ENCODE measurements at places on chromosomes 16 and 17.
A peak's percentile ranks its signal among the peaks of the same experiment; 100 is the strongest.

DNA sequence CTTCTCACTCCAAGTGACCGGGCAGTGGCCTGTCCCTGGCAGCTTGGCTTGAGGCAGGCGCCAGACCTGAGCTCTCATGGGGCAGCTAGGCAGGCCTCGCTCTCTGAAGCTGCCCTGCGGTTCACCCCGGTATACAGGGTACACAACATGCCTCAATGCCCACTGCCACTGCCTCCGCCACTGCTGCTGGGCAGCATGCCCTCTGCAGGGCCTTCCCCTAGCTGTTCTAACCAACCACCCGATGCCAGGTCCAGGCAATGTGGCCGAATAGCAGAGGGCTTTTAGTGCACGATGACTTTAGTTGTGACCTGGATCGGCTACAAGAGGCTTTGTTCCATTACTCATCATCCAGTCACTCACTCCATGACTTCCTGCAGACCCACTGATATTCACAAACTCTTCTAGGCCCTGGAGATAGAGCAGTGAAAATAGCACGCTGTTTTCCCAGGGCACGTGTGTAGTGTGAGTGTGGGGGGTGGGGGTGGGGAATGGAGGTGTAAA lies 19.7 kb downstream of the CDC42EP4 start:
- no peak for DNase-seq

- DNase-seq, result no peak
Measured at GRCh38 chr17:30346221-30346795, 12.5 kb upstream of the TMIGD1 start.

GRCh38 chr17:885971-886571 lies 93.5 kb downstream of the NXN start:
- DNase-seq, result peak; percentile 87

DNA sequence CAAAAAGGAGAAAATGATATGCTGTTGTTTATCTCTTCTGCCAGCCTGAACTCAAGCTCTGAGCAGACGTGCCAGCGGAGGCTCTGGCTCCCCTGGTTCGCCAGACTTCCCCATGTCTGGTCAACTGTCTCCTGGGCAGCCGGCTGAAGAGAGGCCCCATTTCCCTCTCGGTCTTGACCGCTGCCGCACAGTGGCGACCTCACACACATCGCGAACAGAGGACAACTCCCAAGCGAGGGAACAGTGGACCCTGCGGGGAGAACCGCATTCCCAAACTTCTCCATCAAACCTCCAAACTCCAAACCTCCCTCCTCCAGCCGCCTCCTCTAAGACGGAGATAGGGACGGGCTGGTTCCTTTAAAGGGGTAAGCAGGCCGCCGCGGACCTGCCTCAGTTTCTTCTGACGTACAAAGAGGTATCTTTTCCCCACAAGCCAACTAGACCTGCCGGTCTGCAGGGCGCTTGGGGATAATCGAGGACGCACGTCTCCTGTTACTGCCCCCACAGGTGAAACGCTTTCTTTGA lies 24.9 kb upstream of the RFFL start:
- DNase-seq, result peak; percentile 72

GRCh38 chr17:73323409-73324159 lies 11.8 kb upstream of the CDC42EP4 start:
- no peak for DNase-seq

GRCh38 chr17:27310565-27311110 lies 16.7 kb downstream of the WSB1 start:
- DNase-seq, result no peak

GRCh38 chr17:18327556-18327955 lies 12.5 kb downstream of the SMCR8 start:
- DNase-seq, result no peak

DNA sequence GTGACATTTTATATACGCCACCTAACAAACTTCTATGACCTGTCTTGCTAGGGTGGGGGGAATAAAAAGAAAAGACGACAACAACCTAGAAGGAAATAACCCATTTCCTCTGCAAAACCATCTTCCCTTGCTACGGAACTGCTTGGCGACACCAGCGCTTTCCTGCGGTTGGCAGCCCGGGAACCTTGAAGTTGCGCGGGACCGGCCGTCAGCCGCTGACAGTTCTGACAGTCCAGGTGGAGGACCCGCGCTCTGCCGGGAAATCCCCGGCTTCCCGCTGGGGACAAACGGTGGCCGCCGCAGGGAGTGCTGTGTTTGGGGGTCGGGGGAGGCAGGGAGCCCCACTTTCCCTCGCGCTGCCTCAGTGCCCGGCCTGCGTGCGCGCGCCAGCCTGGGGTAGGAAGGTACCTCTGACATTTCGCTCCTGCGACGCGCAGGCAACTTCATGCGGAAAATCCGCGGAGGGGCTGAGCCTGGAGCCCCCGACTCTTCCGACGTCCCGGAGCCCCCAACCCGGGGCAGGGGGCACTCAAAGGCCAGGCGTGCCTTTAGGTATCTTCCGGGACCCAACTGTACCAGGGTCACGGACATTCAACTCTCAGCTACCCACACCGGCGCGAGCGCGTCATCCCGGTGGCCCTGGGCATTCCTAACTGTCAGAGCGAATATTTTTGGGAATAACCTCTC lies 516 bp downstream of the SLC16A6 start:
- peak; percentile 62 for DNase-seq

DNA sequence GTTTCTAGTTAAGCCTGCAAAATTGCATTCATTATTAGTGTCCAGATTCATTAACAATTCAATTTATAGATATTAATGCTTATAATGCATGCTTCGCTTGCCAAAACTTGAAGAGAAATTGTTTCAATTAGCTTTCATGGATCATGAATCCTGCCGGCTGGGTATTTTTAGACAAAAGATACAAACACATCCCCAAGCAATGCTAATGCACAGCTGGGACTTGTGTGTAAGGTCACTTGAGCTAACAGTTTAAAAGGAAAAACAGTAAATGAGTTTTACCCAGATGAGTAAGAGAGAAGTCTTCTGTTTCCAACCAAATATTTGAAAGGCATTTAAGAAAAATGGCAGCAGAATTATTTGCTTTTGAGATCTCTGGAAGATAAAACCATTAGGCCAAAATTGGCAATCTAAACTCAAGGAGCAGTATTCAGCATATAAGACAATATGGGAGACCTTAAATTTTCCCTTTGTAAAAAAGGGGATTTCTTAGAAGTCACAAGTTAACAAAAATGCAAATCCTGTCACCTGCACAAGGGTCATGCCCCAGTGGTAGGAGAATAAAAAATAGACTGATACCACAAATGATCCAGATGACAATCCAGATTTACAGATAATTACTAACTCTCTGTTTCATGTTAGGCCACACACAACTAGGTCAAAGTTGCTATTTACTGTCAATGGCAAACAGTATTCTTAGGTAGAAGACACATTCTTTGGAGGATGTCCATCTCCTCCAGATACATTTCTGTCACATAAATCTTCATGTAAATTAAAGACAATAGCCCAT lies 418.4 kb upstream of the PMFBP1 start:
- DNase-seq, result no peak

- DNase-seq, result no peak
Measured at GRCh38 chr16:50889276-50889675, 147.4 kb downstream of the CYLD start.

- no peak for DNase-seq
Measured at GRCh38 chr17:66240630-66241029, 11.4 kb upstream of the APOH start.

DNA sequence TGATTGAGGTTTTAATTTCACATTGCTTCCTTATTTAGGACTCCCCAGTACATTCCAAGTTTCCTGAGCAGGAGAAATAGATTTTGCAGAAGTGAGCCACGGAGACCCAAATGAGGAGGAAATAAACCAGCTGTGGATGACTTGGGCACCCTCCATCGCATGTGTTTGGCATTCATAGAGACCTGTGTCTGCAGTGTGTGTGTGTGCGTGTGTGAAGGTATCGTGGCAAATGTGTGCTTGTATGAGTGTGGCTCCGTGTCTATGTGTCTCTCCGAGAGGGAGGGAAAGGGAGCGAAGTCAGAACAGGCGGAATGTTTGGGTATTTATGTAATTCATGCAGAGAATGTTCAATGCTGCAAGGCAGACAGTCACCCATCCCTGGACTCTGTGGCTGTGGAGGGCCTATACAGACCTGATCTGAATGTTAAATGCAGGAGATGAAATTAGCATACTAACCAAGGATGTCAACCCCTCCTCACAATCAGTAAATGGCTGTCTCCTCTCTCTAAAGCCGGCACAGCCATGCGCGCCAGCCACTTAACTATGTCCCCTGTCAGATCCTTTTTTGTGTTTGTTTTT lies 186.0 kb upstream of the ZFHX3 start:
- DNase-seq, result no peak

- peak; percentile 17 for DNase-seq
Measured at GRCh38 chr16:12637002-12637401, 166.7 kb downstream of the CPPED1 start.

- no peak for DNase-seq
Measured at GRCh38 chr17:65261152-65261551, 124.0 kb downstream of the RGS9 start.

DNA sequence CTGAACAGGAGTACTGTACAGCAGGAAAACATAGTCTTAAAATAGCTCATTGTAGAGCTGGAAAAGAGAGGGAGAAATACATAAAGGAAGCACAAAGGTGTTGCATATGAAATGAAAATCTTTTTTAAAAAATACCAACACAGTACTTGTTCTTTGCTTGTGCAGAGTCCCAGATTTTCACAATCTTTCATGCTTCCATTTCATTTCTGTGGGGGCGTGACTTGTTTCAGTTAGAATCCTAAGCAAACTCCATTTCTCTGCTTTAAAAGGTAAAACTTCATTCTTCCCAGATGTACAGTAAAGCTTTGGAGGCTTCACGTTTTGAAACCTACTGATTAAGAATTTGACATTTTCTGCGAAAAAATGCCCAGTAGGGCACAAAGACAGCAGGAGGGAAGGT lies 48.5 kb upstream of the MARCHF10 start:
- DNase-seq, result no peak

DNA sequence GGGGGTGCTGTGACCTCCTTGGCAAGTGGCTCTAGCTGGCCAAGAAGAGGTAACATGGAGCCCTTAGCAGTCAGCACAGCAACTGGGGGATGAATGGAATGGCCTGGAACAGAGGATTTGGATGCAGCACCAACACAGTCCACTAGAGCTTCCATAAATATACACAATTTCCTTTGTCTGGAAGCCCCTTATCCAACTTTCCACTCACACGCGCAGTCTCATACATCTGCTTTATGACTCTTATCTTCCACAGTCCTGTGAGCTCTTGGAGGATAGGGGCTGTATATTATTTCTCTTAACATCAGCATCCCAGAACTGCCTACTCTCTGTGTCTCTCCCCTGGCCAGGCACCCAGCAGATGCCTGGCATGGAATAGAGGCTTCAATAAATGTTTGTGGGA lies 235.6 kb upstream of the MAF start:
- no peak for DNase-seq

GRCh38 chr17:7431231-7431630 lies 2.6 kb downstream of the SPEM3 start:
- no peak for DNase-seq

GRCh38 chr16:82655072-82655714 lies 28.4 kb downstream of the CDH13 start:
- DNase-seq, result no peak

- DNase-seq, result no peak
Measured at GRCh38 chr17:79715098-79715942, 15.4 kb upstream of the ENPP7 start.

GRCh38 chr16:74450236-74450635 lies 29.0 kb upstream of the CLEC18B start:
- no peak for DNase-seq

GRCh38 chr17:40678902-40679522 lies 14.0 kb upstream of the KRT222 start:
- no peak for DNase-seq

DNA sequence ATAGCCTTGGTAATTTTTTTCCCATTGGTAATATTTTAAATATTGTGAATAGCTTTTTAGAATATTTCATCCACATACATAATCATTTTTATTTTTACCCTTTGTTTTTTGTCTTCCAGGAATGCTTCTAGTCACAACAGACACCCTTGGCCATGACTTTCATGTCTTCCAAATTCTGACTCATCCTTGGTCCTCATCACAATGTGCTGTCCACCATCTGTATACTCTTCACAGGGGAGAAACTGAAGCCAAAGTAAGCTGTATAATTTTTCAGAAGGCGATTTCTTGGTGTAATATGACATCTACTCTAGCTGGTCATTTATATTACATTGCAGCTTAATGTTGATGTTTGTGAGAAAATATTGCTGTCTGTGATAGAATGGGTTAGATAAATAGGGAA lies 269.4 kb downstream of the BCAS3 start:
- no peak for DNase-seq

GRCh38 chr17:82962163-82962720 lies 117.2 kb upstream of the METRNL start:
- peak; percentile 26 for DNase-seq

- no peak for DNase-seq
Measured at GRCh38 chr17:83086199-83086880, 6.9 kb downstream of the METRNL start.

GRCh38 chr16:23436951-23437350 lies 16.0 kb downstream of the COG7 start:
- DNase-seq, result no peak

- no peak for DNase-seq
Measured at GRCh38 chr17:16491131-16491702, 776 bp downstream of the LRRC75A start.

Data from sciatic nerve (tissue), 2 donors.